Activated effector memory CD4-positive, alpha-beta T cell treated with Interleukin-2 at 50 U/mL for 16 hours (primary cell): ENCODE measurements at places on chromosomes 6 and 20.

DNA sequence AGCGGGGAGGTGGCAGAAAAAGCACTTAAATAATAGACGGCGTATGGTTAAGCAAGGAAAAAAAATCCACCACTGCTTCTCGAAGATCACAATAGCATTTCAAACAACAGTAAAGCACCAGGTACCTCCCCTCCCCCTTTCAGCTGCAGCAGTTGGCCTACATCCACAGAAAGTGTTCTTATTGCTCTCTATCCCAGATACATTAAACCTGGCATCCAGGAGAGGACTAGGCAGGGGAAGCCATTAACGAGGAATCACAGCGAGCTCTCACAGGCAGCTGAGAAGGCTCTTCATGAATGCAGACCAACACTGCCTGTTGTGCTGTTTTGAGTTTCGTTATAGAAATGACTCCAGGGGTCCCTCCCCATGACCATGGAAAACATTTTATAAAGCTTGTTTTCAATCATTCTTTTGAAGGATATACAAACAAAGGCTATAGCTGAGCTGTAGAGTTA lies 11.8 kb downstream of the FYN start:
- no peak for DNase-seq

GRCh38 chr6:66553441-66553840 lies 846.4 kb upstream of the EYS start:
- DNase-seq = no peak

DNA sequence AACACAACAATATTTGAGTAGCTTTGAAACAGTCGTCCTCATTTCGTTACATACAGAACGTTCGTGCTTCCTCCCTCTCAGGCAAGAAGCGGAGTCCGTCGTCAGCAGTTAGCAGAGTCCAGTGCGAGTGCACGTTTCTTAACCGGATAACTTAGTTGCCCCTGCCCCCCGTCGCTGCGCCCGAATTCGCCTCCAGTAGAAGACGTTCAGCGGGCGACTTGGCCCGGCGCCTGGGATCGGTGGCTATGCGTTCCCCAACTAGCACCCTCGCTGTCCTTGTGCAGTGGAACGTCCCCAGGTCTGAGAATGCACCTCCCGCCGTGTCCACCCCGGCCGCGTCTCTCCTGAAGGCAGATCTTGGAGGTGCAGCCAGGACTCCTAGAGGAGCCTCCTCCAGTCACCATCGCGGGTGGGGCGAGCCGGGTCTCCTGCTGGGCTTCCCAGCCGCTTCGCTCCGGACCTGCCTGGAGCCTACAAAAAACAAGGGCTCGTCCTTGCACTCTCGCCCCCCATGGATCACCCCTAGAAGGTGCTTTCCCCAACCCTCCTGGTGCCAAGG lies 910 bp upstream of the PCSK2 start:
- no peak for DNase-seq

DNA sequence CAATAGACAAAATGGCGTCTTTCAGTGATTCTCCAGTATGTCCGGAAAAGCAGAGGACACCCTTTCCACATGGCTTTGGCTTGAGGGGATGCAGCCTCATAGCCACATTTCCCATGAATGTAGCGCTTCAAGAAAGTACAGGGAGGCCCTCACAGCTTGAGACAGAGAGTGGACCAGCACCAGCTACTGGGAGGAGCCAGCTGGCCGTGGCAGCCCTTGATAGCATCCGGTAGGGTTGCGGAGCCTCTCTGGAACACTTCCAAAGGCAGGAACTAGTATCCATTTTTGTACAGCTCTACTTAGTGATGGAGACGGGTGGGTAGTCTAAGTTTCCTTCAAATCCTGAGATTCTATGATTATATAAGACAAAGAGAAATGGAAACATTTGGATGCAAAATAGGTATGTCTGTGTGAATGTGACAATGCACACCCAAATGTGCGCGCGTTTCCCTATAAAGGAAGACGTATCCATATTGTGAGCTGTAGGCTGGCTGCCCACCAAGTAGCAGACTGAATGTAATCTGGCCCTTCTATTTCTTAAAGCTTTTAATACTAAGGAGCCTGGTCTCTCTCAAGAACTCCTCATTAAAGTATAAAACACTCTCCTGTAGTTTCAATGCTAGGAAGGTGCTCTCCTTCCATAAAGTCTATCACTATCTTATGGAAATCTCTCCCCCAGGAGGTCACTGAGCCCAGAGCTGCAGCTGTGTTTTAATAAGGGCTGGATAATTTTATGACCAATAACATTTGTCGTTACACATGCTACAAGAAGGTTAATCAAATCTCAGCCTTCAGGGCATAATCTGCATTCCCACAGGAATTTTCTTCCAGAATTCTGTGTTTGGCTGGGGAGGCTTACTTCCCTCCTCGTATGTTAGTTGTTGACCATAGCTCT lies 74.0 kb downstream of the SOBP start:
- DNase-seq = no peak

- DNase-seq = no peak
These were observed 11.1 kb upstream of the HLA-DQB2 start for GRCh38 chr6:32774426-32774825.

DNA sequence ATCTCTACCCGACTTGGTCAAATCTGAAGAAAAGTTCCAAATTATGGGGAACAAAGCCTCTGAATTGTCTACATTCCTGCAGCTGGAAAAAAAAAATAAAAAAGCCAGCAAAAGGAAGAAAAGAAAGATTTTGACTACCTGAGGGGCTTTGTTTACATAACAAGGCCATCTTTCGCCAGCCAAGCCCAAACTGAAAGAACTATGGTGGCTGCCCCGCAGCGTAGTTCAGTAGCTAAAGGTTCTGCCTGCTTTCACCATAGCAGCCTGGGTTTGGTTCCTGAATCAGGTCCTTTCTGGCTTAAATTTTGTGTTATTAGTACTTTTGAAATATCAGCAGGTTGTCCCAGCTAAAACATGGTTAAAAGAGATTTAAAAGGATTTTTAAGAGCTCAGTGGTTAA lies 35.4 kb downstream of the ZNF133 start:
- no peak for DNase-seq

- DNase-seq = no peak
These were observed 27.2 kb downstream of the CRISP1 start for GRCh38 chr6:49839162-49839561.

- DNase-seq = no peak
These were observed 16.5 kb downstream of the PBOV1 start for GRCh38 chr6:138201836-138202235.

- no peak for DNase-seq
These were observed 221.4 kb downstream of the CDKAL1 start for GRCh38 chr6:20755631-20756030.

- no peak for DNase-seq
These were observed 10.2 kb upstream of the DEFB125 start for GRCh38 chr20:77231-77630.

- DNase-seq = no peak
These were observed 56.2 kb downstream of the KHDC1L start for GRCh38 chr6:73169111-73169510.

DNA sequence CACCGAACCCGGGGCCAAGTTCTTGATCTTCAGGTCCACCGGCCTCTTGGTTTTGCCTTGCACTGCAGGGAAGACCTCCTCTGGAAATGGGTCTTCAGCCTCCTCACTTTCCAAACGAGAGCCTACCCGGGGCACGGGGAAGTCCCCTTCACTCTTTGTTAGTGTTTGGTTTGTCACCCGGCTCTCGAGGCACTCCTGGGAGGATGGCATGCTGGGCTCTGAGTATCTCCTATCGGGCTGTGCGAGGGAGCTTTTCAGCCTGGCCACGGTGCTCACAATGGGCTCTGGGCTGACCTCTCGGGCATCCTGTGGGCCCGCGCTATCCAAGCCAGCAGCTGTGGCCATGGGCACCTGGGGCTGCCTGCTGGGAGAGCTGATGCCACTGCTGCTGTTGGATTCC lies 8.1 kb downstream of the TAGAP start:
- no peak for DNase-seq

- no peak for DNase-seq
These were observed 63.3 kb upstream of the MAP7 start for GRCh38 chr6:136613477-136613876.

GRCh38 chr6:136964398-136964797 lies 42.3 kb downstream of the SLC35D3 start:
- no peak for DNase-seq

DNA sequence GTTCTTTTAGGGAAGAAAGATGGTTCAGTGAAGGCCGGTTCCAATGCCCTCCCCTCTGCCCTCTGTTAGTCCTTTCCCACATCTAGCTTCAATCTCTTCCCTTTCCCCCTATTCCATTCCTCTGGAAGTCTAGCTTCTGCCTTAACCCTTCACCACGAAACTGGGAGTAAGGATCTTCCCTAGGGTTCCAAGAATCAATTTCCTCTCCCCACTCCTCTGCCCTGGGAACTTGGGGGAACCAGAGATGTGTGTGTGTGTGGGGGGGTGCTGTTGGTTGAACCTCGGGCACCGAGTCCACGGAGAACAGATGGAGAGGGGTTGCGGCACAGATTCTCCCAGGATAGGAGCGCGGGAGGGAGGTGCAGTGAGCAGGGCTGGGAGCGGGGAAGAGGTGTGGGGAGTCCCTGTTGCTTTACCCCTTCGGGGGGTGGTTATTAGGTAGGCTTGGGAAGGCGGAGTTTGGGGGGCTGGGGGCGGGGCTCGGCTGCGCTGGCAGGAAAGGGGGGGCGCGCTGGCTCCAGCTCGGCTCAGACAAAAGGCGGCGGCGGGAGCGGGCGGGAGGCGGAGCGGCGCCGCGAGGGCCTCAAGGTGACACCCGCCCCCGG lies at the start of gene TMEM151B:
TSS of gene TMEM151B (plus strand) at position 530 of the 605 bp plus-strand sequence. CDS start 293 bp downstream, outside the sequence.
- no peak for DNase-seq

GRCh38 chr6:156599978-156600590 lies 177.1 kb upstream of the ARID1B start:
- DNase-seq = no peak

GRCh38 chr6:23828861-23829260 lies 297.2 kb upstream of the NRSN1 start:
- no peak for DNase-seq

- no peak for DNase-seq
These were observed 332.5 kb upstream of the RUNX2 start for GRCh38 chr6:44995486-44996132.

DNA sequence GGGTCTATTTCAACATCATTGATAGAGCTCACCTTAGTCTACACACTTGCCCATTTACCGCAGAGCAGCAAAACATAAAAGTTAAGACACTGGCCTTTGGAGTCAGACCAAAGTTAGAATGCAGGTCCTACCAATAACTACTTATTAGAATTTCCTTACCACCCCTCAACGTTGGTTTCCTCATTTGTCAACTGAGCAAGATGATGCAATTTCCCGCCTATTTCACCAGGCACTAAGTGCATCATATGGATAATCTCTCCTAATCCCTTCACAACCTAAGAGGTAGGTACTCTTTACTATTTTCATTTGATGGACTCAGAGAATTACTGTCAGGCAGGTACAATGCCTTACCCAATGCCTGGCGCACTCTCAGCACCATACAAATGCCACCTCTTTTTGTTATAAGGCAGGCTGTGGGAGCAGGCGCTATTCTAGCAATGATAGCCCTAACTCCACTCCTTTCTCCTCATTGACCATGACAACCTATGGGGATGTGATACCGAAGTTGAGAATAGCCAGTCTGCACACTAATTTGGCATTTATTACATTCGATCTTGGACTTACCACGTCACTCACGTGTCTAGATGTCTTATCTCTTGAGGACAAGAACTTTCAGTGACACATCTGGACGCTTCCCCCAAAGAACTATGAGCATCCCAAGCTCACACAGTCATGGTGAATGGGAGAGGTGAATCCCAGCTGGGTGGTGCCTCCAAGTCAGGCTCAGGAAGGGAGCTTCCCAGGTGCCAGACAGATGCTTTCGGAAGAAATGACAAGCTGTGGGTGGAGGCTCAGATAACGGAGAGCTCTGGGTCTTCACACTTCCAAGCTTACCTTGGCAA lies 128.1 kb upstream of the STMND1 start:
- no peak for DNase-seq

DNA sequence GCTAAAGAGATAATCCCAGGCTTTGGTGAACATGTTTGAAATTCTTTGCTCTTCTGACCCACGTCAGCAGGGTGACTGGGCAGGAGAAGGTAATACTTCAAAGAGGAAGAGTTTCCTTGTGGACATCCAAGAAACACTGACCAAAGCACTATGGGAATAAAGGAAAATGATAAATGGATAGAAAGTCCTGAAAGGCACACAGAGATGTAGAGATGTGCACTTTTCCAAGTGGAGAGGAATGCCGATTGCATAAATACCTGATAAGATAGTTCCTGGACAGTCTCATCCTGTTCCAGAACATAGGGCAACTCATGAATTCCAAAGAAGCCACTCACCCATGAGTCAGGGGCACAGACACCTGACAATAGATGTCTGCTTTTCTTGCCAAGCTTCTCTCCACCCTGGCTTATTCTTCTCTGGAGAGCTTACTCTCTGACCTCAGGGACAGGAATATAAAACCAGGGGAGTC lies 191.3 kb upstream of the FOXA2 start:
- no peak for DNase-seq

DNA sequence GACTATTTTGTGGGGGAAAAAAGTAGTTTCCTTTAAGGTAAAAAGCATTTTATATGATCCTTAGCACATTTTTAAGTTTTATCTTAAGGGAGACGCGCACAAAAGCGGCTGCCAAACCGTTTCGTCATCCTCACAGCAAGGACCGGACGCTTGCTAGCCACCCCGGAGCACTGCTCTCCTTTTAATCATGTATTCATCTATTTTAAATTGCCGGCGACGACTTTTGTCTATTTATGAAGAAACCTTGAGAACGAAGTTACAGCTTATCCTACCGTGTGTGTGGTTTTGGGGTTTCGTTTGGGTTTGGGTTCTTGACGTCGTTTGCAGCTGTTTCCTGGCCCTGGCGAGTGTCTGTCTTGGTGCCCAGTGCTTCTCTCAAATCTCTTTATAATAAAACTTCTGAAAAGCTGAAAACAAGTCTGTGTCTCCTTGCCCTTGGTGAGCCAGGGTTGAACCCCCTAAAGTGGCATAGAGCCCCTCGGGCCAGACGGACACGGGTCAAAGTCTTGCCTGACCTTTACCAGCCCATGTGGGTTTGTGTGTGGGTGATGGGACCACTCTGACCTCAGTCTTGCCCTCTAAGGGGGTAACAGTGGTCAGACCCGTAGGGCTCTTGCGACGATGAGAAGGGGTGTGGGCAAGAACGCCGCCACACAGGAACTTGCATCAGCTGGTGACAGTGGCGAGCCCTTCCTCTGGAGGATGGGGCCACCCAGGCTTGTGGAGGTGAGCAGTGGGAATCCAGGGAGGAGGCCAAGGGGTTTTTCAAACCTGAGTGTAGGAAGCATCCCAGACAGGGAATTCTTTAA lies 117.6 kb downstream of the JPH2 start:
- DNase-seq = peak; percentile 39

GRCh38 chr6:70421509-70421908 lies 8.2 kb downstream of the FAM135A start:
- no peak for DNase-seq

- DNase-seq = no peak
These were observed 87.6 kb upstream of the COL21A1 start for GRCh38 chr6:56334937-56335336.
